Activated T-helper 1 cell treated with anti-CD3 and anti-CD28 coated beads, Interleukin-2, amount 50 U/mL, for 16 hours (primary cell): ENCODE measurements at places on chromosomes 4 and X.

DNA sequence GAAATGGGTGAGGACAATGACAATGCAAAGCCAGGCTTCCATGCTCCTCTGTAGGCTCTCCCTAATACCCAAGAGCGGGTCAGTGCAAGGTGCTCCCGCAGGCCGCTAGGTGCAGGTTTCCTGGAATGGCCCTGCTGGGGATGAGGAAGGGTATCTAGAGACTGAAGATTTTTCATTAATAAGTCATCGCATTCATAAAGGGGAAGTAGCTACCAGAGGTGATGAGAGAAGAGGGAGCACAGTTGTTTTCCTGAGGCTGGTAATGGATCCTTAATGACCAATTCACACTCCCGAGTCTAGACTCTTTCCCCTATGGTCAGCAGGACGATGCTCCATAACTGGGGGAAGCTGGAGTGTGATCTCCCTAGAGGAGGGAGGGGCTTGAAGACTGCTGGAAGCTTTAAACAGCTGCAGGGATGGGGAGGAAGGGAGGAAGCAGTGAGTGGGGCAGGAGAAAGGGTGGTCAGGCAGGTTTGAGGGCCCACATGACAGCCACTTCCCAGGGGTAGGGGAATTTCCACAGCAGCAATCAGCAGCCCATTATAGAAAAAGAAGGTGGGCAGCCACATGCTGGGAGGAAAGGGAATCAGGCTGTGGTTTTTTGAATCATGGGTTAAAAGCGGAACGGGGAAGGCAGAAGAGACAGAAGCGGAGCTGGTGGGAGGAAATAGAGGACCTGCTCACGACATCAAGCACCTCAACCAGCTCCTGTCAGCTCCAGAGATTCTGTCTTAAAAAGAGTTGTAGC is 10.2 kb upstream of the ATP6AP2 start:
- DNase-seq: no peak

DNA sequence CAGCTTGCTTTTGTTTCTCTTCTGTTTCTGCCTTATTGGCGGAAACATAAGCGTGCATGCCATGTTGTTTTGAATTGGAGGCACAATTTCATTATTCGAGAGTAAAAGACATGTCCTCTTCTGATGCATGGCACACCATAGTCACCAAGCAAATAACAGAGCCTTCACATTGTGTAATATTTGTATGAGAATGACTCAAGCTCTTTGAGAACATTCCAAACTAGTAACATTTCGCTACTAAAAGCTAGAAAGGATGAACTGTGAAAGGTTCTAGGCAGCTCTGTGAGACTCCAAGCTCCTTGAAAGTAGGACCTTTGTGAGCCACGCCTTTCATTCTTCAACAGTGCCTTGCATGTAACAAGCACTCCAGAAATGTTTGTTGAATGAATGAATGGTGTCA is 9.2 kb upstream of the ANXA3 start:
- DNase-seq: no peak

DNA sequence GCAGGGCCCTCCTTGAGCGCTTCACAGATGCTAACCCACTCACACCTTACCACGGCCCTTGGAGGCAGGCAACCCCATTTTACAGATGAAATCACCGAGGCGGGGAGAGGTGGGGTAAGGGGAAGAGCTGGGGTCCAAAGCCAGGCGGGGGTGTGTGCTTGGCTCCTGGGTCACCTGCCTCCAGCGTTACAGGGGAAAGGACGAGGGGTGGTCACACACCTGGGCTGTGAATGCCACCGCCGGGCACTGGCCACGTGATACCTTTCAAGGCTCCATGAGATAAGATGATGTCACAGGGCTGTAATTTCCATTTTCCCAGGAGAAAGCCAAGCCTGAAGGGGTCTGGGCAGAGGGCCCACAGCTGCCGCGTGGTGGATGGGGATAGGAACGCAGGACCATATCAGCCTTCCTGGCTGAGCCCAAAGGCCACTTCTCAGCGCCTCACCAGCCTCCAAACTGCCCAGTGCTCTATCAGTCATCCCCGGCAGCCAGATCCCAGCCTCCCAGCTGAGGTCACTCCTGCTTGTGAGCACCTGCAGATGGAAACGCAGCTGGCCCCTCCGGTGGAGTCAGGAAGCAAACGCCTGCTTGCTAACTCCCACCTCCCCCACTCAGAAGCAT is 62.4 kb upstream of the CRMP1 start:
- no peak for DNase-seq

- no peak for DNase-seq
Observed at GRCh38 chr4:141131723-141132071, 1.6 kb downstream of the RNF150 start.

DNA sequence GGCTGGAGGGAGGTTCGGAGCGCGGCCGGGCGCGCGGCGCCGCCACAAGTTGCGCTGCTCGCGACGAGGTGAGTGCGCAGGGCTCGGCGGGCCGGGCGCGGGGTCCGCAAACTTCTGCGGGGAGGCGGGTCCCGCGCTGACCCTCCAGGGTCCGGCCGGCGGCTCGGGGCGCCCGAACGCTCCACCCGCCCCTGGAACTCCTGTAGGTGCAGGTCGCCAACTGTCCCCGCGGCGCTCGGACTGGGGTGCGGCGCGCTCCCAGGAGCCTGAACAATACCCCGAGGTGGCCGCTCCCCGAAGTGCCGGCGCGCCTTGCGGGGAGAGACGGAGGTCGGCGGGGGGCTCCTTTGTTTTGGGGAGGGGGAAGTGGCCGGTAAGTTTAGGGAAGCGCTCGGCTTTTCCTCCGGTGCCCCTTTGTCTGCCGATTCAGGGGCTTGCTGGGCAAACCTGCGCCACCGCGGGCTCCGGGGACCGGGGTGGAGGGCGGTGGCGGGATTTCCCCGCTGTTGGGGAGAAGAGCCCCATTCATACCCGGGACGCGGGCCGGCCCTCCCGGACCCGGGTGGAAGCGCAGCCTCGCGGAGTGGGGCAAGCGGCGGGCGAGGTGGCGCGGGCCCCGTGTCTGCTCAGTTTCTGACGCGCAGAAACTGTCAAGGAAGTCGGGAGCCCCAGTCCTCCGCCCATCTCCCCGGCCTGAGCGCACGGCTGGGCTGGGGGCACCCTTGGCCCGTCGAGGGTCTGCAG is 694 bp downstream of the TBL1X start:
- peak; percentile 10 for DNase-seq

- DNase-seq: no peak
Observed at GRCh38 chr4:7017446-7018048, 25.6 kb upstream of the TADA2B start.

GRCh38 chr4:14184265-14184664 is 556.7 kb upstream of the BOD1L1 start:
- no peak for DNase-seq
